ENCODE measurements at places on chromosomes 12 and 14.
A peak's percentile ranks its signal among the peaks of the same experiment; 100 is the strongest.

GRCh38 chr14:104797115-104798044, 1.8 kb upstream of the AKT1 start:
- no peak for DNase-seq

GRCh38 chr14:69050240-69051184, 71.4 kb upstream of the ACTN1 start:
- peak; percentile 20 for DNase-seq

DNA sequence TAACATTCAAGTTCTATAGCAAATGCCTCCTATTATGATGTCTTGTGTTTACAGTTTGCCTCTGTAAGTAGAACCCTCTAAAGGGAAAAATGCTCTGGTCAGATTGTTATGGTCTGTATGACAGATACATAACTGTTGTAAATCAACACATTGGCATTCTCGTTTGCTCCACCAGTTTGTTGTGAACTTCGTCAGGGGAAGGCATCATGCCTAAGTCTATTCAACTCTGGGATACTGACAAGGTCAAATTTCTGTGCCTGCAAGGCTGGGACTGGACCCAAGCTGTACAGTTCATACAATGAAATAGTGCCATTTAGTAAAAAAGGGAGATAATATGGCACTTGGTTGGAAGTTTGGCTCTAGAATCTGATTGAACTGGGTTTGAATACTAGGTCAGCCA, 392.3 kb downstream of the RAD51B start:
- no peak for DNase-seq

DNA sequence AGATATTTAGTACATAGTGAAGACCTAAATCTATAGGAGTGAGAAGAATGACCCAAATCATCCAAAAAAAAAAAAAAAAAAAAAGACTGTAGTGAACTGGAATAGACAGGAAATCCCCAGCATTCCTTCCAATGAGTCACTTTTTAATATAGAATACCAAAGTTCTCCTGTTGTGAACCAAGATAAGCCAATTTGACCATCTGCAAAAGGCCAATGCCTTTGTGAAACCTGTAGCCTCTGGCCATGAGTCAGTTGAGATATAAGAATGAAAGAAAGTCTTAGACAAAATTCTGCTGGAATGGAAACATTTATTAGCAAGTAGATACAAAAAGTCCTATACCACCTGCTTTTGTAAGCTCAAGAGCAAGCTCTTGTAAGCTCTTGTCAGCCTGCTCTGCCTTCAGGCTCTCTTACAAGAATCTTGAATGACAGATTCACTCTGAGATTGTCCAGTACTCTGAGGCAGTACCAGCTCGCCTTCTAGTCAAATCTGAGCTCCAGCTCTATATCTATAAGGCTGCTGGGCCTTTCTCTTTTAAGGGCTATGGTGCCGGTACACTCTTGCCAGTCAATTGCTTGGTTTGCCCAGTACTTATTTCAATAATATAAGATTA, 243.0 kb upstream of the TMTC1 start:
- DNase-seq: no peak

GRCh38 chr14:56903304-56903969, 93.2 kb upstream of the OTX2 start:
- DNase-seq: no peak
